Stimulated activated CD8-positive, alpha-beta memory T cell treated with anti-CD3 and anti-CD28 coated beads, Interleukin-15, amount 100 ng/mL, for 24 hours (primary cell): ENCODE measurements at places on chromosomes 1 and 21.

DNA sequence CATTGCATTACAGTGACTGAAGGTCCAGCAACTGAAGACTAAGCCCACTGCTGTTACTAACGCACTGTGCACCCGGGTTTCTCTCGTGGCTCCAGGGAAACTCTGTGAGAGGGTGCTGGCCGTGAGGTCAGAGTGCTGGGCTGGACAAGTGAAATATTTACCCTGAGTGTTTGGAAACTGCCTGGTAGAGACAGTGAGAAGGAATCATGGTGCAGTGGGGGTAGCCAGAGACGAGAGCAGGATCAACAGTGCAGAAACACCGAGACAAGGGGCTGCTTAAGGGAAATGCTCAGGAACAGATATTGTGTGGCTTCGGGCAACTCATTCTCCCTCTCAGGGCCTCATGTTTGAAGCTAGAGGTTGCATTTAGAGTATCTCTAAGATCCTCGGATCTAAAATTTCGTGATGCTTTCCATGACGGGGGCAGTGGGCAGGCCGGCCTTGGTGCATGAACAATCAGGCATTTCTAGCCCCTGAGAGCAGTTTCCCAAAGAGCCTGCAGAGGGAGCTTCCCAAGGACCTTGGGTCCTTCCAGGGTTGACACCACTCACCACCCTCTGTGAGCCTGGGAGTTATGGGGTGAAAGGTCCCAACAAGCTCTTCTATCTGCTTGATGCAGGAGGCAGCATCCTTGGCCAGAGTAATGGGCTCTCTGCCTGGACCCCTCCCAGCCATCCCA is 9.7 kb downstream of the CD2 start:
- DNase-seq, result no peak

- no peak for DNase-seq
These were observed 5.7 kb downstream of the LBR start for GRCh38 chr1:225422031-225422605.

DNA sequence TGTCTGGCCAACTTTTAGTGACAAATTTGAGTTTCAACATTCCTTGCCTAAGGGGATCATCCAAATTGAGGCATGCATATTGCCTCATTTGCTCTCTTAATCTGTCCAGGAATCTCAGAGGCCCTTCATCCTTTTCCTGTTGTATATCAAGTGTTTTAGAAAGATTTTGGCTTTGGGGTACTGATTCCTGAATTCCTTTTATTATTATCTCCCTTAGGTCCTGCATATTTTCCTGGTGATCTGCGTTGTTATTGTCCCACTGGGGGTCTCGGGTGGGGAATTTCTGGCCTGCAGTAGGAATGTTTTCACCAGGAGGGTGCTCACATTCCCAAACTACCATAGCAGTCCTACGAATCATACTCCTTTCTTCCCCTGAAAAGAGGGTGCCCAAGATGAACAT is 4.4 kb upstream of the AADACL3 start:
- DNase-seq, result no peak

DNA sequence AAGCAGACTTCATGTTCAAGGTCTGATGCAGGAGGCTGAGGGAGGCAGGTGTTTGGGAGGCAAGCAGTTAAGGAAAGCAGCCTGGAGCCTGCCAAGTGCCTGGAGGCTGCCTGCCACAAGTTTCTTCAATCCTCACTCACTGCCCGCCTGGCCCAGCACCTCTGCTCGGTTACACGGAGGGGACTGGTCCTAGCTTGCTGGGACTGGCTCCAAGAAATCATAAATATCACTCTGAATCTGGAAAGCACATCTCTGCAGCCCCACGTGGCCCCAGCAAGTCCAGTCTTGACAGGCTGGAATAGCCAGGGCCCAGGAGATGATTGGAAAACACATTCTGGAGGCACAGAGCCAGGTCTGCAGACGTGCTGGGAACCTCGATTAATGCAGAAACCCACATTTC is 83.9 kb downstream of the BCAR3 start:
- DNase-seq, result no peak

- no peak for DNase-seq
These were observed 30.4 kb downstream of the NGF start for GRCh38 chr1:115307661-115308060.

DNA sequence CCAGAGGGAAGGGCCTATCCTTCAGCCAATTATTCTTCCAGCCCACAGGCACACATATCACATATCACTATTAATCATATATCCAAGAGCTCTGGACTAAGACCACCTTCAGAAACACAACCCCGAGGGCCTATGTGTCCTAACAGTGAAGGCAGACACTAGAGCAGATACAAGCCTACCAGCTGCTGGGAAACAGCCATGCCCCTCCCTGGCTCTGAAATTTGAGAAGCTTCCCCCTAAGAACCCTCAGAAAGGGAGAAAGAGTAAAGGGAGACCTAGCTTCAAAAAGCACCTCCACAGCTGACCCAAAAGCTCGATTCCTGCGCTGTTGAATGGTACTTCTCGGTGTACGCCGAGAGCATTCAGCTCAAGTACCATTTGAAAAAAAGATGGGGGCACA is 17.4 kb downstream of the CNN3 start:
- no peak for DNase-seq

DNA sequence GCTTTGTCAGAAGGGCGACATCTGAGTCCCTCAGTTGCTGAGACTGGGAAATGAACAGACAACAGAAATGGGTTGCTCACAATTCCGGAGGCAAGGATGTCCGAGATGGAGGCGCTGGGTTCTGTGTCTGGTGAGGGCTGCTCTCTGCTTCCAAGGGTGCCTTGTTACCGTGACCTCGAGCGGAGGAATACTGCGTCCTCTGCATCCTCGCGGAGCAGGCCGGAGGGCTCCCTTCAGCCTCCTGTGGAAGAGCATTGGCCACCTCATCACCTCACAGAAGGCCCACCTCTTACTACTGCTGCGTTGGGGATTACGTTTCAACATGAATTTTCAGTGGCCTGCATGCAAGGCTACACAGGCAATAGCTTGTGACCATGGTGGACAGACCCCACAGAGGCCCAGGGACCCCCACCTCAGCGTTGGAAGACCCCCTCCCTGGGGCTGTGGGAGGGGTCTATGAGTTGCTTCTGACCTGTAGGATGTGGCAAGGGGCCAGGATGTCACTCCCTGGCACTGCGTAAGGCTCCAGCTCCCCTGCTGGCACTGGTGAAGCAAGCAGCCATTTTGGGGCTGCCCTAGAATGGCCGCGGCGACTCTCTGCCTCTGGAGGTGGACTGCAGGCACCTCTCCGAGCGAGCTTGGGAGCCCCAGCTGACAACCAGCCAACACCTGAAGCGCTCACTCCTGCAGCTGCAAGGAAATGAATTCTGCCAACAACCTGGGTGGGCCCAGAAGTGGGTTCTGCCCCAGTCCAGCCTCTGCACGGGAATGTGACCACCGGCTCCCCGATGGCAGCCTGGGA is 36.3 kb upstream of the COL6A1 start:
- DNase-seq, result no peak

DNA sequence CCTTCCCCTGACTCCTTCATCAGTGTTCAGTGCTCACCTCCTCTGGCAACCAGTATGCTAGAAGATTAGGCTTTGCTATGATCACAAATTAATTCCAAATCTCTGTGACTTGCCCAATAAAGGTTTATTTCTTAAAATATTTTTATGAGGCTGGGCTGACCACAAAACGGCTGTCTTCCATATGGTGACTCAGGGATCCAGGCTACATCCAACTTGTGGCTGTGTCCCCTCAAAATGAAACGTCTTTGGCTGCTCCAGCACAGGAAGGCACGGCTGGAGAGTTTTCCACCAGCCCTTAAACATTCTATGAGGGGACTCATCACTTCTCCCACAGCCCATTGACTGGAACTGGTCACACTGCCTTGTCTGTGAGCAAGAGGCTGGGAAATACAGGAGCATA is 131.5 kb downstream of the HUNK start:
- no peak for DNase-seq

- no peak for DNase-seq
These were observed 18.8 kb downstream of the KYAT3 start for GRCh38 chr1:88973520-88974137.

DNA sequence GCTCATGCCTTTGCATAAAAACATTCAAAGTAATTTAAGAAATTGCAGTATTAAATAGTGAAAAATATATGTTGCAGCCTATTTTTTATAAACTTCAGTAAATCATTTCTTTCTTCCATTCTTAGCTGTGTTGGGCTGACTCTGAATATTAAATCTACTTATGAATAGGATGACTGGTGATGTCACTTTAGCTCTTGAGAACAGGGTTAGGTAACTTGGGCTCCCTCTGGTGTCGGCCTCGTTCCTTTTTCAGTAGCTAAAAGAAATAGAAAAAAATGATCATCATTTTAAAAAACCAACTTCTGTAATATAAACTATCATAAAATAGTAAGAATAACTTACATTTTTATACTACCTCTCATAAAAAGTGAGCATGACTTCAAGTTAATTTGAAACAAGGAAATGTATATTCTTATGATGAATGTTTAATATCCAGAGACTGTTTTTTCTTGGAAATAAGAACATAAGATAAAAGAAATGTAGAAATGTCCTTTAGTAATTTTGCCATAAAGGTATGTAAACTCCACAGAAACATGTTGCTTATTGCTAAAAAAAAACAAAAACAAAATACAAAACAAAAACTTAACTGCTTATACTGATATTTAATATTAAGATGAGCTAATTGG is 26.8 kb upstream of the NCAM2 start:
- DNase-seq, result no peak

GRCh38 chr1:33306653-33307493 is 14.0 kb downstream of the A3GALT2 start:
- no peak for DNase-seq

GRCh38 chr1:11740258-11741192 is 4.6 kb downstream of the AGTRAP start:
- DNase-seq, result no peak

GRCh38 chr1:98327220-98327861 is 334.2 kb upstream of the SNX7 start:
- DNase-seq, result no peak

- no peak for DNase-seq
These were observed 35.4 kb downstream of the AK2 start for GRCh38 chr1:33001282-33001681.

- DNase-seq, result peak; percentile 90
These were observed 9.1 kb downstream of the IFI6 start for GRCh38 chr1:27662707-27663393.
